ENCODE measurements at places on chromosomes 16 and 17.

DNA sequence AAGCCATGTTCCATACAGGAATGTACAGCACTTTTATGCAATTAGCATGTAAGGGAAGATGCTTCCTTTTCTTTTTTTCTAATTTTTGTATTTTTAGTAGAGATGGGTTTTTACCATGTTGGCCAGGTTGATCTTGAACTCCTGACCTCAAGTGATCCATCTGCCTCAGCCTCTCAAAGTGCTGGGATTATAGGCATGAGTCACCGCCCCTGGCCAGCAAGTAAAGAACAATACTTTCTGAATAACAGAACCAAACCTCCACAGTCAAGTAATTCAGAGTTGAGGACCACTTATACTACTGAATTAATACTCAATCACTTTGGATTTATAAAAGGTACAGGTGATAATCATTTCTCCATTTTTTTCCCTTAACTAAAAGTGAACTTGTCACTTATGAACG lies 13.0 kb downstream of the C16orf87 start:
- DNase-seq, result no peak

DNA sequence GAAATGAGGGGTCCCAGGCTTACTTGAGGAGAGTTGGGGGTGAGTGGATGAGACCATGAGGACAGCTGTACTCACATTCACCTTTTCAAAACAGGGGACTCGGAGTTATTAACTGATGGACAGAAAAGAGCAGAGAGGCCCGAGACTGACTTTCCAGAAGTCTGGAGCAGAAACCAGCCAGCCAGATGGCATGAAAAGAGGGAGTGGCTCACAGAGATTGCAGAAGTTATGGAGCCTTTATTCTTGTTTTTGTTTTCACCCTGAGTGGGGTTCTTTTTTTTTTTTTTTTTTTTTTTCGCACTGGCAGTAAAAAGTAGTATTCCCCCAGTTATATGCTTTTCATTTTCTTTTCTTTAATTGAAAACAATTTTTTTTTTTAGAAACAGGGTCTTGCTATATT lies 18.9 kb downstream of the TVP23A start:
- no peak for DNase-seq

DNA sequence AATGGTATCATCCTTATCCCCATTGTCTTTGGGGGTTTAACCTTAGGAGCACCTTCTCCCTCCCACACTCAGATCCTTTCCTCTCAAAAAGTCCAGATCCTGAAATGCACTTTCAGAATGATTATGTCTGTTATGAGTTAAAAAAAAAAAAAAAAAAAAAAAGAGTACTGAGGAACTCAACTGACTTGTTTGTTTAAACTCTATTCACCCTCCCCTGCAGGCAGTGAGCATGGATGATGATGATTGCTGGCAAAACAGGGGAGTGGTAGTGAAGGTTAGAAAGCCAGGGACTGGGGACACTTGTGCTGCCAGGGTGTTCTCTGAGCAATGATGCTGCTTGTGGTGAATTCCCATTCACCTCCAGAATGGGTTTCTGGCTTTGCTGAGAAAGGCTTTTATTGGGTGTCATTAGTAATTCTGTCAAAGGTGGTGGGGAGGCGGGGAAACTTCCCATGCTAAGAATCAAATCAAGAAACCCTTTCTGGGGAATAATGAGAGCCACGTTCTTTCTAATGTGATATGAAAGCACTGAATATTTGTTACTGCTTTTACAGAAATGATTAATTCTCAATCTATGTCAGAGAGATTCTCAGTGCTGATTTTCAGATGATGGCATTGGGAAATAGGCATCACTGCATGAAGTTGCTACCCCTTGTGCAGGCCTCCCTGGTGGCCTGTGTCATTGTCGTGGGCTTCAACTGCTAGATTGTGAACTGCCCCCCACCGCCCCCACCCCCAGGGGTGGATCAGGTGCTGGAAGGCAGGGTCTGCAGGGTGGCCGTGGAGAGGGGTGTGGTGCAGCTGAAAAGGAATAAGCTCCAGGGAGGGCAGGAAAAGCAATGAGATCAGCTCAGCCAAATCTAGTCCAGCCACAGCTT lies 14.1 kb downstream of the CCL4 start:
- DNase-seq, result no peak

GRCh38 chr17:7260651-7261378 lies 1.5 kb downstream of the CLDN7 start:
- no peak for DNase-seq

DNA sequence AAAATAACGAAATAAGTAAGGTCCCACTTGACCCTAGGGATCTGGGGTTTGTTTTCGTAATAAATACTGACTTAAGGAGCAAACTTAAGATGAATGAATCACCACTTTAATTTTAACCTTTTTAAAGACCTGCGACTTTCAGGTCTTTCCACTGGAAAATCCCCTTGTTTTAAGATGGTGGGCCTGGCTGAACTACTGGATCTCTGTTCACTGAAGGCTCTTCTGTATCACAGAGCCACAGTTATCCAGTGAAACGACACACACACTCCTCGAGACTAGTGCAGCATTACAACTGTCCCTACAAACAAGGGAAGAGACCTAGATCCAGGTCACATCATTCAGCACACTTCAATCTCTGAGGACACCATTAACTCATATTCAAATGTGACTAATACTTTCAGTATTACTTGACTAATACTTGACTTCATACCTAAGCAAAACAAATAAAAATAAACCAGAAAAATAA lies 299.0 kb downstream of the CEP112 start:
- no peak for DNase-seq

- DNase-seq, result peak; percentile 88
These were observed 2.3 kb upstream of the ACTG1 start for GRCh38 chr17:81514739-81515529.

Measured in fibroblast of skin of left quadriceps (primary cell).